Kidney epithelial cell (primary cell): ENCODE measurements at places on chromosomes 6 and 20. TPM values are rescaled to one million over a fixed set of nuclear protein-coding genes. Genes with fewer than 3 reads are reported as not detected.

Gene C20orf144
- not detected in 2 replicates for total RNA-seq

GRCh38 chr6:19879663-19880062 is 42.5 kb downstream of the ID4 start:
- DNase-seq = no peak

GRCh38 chr20:46400828-46401477 is 5.5 kb downstream of the ELMO2 start:
- DNase-seq = no peak

DNA sequence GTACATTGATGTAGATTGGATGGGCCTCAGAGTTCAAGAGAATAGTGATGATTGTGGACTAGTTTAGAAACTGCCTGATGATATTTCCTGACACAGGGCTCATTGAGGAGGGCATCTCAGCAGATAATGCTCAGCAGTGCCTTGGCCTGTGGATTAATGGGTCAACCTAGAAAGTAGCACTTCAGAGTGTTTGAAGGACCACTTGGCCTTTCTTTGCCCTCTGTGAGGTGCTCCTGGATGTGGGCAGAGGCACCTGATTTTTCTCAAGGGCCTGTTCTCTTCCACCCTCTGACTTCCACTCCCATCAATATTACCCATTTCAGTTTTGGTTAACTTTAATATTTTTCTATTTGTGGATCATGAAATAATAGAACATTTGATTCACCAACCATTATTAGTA is 270.6 kb upstream of the BMP2 start:
- no peak for DNase-seq

GRCh38 chr6:108844135-108844534 is 4.1 kb upstream of the ARMC2 start:
- DNase-seq = no peak

DNA sequence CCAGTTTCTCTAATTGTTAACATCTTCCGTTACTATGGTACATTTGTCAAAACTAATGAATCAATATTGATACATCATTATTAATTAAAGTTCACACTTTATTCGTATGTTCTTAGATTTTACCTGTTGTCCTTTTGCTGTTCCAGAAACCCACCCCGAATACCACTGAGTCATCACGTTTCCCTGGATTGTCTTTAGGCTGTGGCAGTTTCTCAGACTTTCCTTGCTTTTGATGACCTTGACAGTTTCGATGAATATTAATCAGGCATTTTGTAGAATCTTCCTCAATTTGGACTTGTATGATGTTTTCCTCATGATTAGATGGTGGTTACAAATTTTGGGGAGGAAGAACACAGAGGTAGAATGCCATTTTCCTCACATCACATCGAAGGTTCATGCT is 39.1 kb upstream of the AIG1 start:
- no peak for DNase-seq

DNA sequence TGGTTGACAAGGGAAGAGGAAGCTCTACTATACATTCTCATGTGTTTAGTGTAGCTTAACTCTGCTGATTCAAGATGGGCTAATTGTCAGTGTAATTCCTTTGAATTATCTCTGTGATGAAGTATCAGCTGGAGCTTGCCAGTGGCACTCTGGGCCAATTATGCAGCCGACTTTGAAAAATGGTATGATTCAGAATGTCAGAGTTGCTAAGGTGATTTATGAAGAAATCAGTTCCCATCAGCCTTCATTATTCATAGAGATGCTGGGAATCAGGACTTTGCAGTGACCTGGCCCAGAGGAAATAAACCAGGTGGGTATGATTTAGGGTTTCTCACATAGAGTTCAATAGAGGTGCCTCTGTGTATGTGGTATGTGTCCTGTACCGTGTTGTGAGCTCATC is 33.4 kb downstream of the KCNS1 start:
- no peak for DNase-seq

- no peak for DNase-seq
Observed at GRCh38 chr20:13865156-13865555, 80.3 kb downstream of the NDUFAF5 start.
